GM06990 (cell line): ENCODE measurements at places on chromosomes 6 and 20.

GRCh38 chr6:62265906-62266525, 20.0 kb downstream of the KHDRBS2 start:
- no peak for DNase-seq

DNA sequence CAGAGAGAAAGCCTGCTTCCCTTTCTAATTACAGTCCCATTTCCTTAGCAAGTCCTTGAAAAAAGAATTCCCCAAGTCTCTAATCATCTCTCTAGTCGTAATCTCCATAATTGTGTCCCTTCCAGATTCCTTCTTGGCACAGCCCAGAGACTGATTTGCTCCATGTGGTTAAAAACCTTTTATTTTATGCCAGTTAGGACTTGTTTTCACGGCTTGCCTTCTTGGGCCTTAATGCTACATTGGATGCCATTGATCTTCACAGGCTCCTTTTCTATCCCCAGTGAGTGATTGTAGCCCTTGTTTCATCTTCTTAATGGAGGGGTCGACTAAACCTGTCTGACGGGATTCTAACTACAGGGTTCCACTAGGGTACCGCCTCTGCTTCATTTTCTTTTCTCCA, 650.6 kb upstream of the ARID1B start:
- no peak for DNase-seq

GRCh38 chr6:116111552-116112528, 11.2 kb downstream of the NT5DC1 start:
- DNase-seq = no peak

DNA sequence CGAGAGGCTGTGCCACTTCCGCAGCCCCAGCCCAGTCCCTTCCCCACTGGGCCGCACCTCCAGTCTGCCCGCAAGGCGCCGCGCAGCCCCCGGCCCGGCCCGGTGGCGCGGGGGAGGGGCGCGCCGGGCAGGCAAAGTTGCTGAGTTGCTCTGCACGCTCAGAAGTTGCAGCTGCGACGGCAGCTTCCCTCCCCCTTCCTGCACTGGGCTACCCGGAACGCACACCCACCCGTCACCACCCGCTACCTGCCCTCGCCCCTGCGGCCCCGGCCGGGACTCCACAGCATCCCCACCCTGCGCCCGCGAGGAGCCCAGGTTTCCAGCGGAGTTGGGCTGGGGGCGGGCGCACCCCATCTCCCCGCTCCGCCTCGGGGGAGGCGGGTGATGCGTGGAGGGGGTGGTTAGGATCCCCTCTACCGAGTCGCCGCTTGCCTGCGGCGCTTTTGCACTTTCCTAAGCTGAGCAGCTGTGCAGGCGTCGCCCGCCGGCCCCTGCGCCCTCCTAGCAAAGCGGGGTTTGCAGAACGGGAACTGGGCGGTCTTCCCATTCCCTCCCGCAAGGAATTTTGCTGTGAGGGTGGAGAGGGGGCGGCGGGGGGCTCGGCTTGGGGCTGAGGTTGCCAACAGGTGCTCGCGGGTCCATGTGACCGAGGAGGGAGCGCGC, 55.9 kb upstream of the RREB1 start:
- peak; percentile 54 for DNase-seq

DNA sequence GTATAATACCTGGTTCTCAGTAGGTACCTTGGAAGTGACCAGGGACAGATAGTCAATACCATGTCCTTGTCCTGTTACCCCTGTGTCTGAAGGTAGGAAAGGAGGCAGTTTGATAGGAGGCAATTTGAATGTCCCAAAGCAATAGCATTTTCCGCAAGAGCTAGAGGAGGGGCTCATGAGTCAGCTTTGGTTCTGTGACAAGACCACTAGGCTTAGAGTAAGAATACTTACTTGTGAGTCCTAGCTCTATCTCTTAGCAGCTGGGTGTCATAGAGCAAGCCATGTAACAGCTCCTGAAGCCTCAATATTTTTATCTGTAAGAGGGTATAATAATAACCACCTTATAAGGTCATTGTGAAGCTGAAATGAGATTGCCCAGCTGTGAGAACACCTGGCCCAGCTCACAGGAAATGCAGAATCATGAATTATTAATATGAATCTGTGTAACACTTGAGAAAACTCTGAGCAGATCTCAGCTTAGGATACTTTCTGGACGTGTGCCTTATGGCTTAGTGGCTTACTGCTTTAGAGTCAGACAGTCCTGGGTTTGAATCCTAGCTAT, 58.6 kb downstream of the DAAM2 start:
- DNase-seq = no peak

GRCh38 chr6:37155394-37156312, 14.3 kb upstream of the PIM1 start:
- DNase-seq = peak; percentile 86

DNA sequence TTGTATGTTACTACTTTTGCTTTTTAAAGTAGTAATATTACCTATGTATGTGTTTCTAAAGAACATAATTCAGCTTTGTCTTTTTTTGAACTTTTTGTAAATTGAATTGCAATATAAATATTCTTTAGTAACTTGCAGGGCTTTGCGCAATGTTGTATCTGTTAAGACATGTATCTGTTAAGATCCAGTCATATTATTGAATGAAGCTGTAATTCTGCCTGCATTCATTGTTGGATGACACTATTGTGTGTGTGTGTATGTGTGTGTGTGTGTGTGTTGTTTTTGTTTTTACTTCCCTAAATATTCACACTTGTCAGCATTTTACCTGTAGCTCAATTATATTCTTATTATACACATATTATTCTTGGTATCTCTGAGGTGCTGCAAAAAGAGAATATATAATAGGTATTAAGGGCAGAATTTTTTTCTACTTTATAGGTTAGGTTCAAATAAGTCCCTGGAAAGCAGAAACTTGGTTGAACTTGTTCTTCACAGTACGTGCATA, 164.0 kb downstream of the MEI4 start:
- DNase-seq = no peak

GRCh38 chr6:105616521-105616920, 213.6 kb upstream of the PREP start:
- no peak for DNase-seq

GRCh38 chr6:33271117-33271467, 584 bp downstream of the VPS52 start:
- DNase-seq = no peak

GRCh38 chr6:39226639-39227329, 2.5 kb downstream of the KCNK5 start:
- no peak for DNase-seq

DNA sequence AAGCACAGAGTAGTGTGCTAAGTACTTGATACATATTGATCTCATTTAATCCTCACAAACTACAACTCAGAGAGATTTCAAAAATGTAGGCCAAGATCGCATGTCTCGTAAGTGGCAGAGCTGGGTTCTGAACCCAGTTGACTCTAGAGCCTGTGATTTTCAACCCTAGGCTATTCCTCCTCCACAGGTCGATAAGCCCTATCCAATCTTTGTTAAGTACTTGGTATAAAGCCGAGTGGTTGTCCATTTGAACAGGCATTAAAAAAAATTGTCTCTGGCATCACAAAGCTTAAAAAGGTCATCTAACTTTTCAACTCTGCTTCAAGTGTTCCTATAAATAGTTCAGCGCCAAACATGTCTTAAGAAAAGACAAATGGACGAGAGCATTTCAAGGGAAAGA, 37.4 kb downstream of the LYRM4 start:
- no peak for DNase-seq

DNA sequence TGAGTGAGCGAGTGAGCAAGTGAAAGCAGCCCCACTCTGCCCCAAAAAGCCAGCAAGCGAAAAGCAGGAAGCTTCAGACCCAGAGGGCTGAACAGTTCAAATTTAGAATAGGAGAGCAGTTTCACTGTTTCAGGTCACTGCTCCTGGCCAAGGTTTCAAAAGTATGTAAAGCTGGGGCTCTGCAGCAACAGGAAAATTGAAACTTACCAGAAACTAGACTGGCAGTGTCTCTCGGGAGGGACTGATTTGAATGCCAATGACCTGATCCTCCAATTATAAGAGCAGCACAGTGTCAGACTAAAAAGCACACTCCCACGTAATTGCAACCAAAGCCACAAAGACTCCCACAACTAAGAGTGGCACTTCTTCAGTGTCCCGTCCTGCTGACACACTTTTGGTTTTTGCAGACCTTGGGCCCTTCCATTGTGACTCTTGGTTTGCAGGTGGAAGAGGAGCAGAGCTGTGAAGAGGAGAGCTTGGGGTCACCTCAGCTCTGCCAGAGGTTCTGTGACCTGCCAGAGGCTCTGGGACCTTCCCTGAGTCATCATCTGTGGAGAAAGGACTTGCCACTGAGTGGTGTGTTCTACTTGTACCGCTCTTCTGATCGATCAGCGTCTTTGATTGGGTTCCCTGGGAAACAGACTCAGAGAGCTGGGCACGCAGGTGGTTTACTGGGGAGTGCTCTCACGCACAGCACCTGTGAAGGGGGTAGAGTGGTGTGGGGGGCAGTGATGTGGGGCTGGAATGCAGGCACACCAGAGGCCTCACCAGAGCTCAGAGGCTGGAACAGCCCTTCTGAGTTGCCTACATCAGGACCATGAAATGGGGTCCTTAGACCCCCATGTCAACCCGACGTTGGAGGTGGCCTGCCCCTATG, 52.7 kb upstream of the PTGIS start:
- DNase-seq = peak; percentile 83

- no peak for DNase-seq
Measured at GRCh38 chr6:82025271-82025670, 222.3 kb downstream of the IBTK start.

DNA sequence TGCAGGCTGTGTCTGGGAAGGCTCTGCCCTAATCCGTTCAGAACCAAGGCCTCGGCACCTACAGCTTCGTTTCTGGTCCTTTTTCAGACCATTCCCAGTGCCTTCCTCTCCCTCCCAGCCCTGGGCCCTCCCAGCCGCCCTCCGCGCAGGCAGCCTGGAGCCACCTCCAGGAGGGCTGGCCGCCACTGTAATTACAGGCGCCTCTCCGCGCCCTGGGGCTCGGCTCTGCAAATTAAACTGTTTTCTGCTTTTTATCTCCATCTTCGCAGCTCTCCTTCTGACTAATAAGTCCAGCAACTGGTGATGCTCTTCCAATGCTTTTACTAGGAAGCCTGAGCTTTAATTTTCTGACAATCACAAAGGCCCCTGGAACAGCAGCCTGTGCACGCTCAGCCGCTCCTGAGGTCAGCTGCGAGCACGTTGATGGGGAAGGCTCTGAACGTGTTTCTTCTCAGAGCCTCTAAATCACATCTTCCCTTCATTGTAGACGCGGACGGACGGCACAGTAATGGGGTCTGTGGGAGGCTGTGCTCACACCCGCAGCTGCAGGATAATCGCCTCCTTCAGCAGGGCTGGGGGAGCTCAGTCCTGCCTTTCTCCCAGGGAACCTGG, 194.6 kb downstream of the DLL1 start:
- no peak for DNase-seq

- DNase-seq = no peak
Measured at GRCh38 chr6:24910961-24911725, 24.6 kb downstream of the RIPOR2 start.

DNA sequence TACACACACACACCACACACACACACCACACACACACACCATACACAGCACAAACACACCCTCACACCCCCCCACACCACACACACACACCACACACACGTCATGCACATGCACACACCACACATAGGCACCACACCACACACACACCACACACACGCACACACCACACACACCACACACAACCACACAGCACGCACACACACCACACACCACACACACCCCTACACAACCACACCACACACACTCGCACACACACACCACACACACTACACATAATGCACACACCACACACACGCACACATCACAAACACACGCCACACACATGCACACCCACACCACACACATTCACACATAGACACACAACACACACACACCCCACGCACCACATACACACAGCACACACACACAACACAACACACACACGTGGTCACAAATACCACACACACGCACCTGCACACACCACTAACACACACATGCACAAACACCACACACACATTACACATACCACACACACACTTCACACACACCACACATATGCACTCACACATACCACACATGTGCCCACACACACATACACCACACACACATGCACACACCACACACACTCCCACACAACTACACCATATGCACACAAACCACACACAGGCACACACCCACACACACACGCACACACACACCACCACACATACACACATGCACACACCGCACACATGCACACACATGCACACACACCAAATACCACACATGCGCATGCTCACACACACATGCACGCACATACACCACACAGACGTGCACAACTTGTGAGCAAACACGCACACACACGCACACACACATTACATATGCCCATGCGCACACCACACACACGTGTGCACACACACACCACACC, 9.4 kb upstream of the ACSS1 start:
- DNase-seq = no peak

GRCh38 chr6:125233202-125233601, 68.6 kb downstream of the HDDC2 start:
- no peak for DNase-seq

GRCh38 chr6:130322673-130323268, 43.0 kb upstream of the TMEM200A start:
- DNase-seq = no peak

DNA sequence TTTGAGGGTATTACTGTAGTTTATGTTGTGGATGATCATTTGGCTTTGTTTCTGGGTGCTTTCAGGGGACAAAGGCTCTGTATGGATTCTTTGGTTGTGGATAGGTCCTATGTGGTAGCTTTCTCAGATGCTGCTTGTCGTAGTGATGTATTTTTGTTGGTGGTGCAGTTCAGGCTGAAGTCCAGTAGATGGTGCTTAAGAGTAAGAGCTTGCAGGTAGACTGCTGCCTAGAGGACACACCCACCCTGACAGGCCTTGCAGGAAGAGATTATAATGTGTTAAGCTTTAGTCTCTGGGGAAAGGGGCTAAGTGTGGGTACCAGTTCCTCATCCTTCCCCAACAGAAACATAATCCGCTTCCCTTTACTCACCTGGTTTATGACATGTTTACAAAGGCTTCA, 62.6 kb upstream of the ADGRB3 start:
- no peak for DNase-seq

DNA sequence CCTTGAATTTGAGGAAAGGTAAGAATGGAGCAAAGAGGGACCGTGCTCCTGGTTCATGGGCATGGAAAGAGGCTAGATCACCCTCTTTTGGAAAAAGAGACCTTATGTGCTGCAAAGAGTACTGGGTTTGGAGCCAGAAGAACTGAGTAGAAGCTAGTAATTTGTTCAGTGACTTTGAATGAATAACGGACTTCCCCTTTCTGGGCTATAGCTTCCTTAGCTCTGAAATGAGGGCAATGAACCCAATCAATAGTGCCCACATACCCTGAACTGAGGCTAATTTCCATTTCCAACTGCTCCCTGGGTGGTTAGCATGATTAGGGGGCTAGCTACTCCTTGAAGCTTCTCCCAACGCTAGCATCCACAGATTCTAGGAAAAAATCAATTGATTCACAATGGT, 121.4 kb downstream of the UNC5CL start:
- no peak for DNase-seq

- peak; percentile 32 for DNase-seq
Measured at GRCh38 chr6:118705544-118706491, 54.4 kb upstream of the CEP85L start.

- DNase-seq = no peak
Measured at GRCh38 chr20:13312300-13312699, 91.2 kb downstream of the ISM1 start.

DNA sequence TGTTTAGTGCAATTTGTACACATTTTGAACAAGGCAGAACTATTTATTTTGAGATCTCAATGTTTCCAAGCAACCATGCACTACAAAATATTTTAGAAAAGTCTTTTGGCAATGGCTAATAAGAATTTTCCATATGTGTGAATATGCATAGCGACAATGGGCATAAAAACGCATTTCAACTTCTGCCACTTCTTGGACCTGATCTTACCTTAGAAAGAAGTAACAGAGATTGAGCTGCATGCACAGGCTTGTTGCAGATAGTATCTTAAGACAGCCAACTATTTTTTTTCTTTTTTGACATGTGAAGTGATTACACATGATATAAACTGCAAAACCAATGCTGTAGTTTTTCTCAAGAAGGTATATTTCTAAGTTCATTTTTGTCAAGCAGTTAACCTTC, 210.4 kb upstream of the PHACTR1 start:
- no peak for DNase-seq
